Foreskin keratinocyte (primary cell): ENCODE measurements at places on chromosomes 7 and 10. TPM values are rescaled to one million over a fixed set of nuclear protein-coding genes. Genes with fewer than 3 reads are reported as not detected.
A peak's percentile ranks its signal among the peaks of the same experiment; 100 is the strongest.

- peak; percentile 82 for DNase-seq
Measured at GRCh38 chr10:24962995-24963394, 10.6 kb upstream of the PRTFDC1 start.

GRCh38 chr10:74029943-74030342 is 32.0 kb downstream of the VCL start:
- no peak for DNase-seq

DNA sequence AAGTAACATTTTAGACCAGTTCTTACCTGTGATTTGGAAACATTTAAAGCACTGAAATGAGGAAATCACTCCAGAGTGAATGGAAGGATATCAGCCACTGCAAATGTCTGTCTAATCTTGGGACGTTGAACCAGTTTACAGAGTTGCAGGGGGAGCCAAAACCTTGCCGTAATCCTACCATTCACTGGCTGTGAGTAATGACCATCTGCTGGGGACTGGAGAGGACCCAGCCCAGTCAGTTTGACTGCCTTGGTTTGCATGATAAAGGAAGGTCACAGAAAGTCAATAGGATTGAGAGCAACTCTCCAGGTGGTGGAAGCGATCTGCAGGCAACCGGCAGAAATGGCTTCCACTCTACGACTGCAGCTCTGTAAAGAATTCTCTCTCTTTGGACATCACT is 167.2 kb downstream of the AKR1D1 start:
- no peak for DNase-seq

NPFFR1 gene
- total RNA-seq = not detected in 2 replicates

- DNase-seq = no peak
Measured at GRCh38 chr10:87505366-87506111, 846 bp downstream of the MINPP1 start.

STEAP4 gene
- 0.03 and 0.04 TPM in 2 replicates for total RNA-seq

- no peak for DNase-seq
Measured at GRCh38 chr7:98981701-98982100, 103.4 kb downstream of the TRRAP start.

UNCX gene
- total RNA-seq = not detected in 2 replicates

GRCh38 chr10:95987685-95988426 is 55.5 kb upstream of the CCNJ start:
- no peak for DNase-seq

- no peak for DNase-seq
Measured at GRCh38 chr7:111509288-111509687, 53.0 kb downstream of the IMMP2L start.

SCART1 gene
- 0.32 and 0.58 TPM in 2 replicates for total RNA-seq

- DNase-seq = no peak
Measured at GRCh38 chr10:118851062-118852035, 96.6 kb upstream of the CACUL1 start.

DNA sequence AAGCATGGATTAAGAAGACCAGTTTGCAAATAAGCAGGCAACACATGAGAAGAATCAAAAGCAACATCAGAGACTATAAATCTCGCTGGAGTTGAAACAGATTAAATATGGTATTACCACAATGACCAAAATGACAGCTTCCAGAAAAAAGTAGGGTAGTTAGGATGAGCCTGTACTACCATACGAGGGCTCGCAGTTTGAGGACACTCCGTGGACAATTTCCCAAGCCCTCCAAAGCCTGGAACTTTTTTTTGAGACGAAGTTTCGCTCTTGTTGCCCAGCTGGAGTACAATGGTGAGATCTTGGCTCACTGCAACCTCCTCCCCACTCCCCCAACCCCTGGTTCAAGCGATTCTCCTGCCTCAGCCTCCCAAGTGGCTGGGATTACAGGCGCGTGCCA is 1.0 kb downstream of the LRRC17 start:
- no peak for DNase-seq

- no peak for DNase-seq
Measured at GRCh38 chr10:32217216-32217615, 129.7 kb downstream of the EPC1 start.

RAB19 gene
- 0.21 TPM in 1 of 2 replicates, not detected in the other for total RNA-seq

DNA sequence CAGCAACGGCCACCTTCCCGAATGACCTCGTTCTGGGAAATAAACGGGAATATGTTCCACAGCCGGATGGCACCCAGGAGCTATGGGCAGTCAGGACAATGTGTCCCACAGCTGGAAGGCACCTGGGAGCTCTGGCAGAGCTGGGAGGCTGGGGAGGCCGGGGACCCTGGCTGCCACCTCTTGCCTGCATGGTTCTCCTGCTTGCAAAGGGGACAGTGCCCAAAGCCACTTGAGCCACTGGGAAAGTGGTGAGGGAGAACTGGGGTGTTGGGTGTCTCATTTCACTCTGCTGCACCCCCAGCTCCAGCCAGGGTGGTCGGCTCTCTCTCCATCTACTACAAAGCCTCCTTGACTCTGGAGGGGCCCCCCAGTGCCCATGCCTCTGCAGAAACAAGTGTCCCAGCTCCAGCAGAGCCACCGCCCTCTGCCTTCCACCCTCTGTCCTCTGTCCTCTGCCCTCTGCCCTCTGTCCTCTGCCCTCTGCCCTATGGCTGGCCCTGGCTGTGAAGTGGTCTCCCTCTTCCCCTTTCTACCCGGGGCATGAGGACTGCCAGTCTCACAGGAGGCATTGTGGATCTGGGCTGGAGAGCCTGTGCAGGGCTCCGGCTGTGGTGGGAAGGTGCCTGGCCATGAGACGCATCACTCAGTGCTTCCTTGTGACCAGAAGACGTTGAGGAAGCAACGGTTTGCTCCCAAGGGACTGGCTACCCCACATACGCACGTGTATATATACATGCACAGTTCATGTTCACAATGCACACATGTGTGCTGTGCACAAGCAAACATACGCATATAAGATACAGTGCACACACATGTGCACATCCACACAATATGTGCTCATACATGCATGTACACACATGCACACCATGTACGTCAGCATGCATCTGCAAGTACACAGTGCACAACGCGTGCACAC is 21.5 kb upstream of the INPP5A start:
- DNase-seq = no peak

KIAA1217 gene
- 17.1 and 17.5 TPM in 2 replicates for total RNA-seq

GRCh38 chr7:70776627-70777101 is 355.3 kb upstream of the GALNT17 start:
- DNase-seq = no peak

CYP3A7 gene
- total RNA-seq = not detected in 2 replicates

GRCh38 chr7:139230023-139230422 is 1.0 kb upstream of the UBN2 start:
- DNase-seq = no peak

VSTM2A gene
- total RNA-seq = not detected in 2 replicates

GPER1 gene
- 0.07 TPM in 1 of 2 replicates, not detected in the other for total RNA-seq

ATOH7 gene
- 0.07 TPM in 1 of 2 replicates, not detected in the other for total RNA-seq

- DNase-seq = peak; percentile 31
Measured at GRCh38 chr10:43671659-43672531, 23.2 kb upstream of the ZNF32 start.

KLF14 gene
- not detected in 2 replicates for total RNA-seq
